ENCODE measurements at places on chromosomes 7 and 10. TPM values are rescaled to one million over a fixed set of nuclear protein-coding genes. Genes with fewer than 3 reads are reported as not detected.

- DNase-seq, result no peak
Measured at GRCh38 chr7:42247301-42247700, 10.3 kb upstream of the GLI3 start.

The EVX1 gene
- polyA plus RNA-seq, result 0.07 TPM

DNA sequence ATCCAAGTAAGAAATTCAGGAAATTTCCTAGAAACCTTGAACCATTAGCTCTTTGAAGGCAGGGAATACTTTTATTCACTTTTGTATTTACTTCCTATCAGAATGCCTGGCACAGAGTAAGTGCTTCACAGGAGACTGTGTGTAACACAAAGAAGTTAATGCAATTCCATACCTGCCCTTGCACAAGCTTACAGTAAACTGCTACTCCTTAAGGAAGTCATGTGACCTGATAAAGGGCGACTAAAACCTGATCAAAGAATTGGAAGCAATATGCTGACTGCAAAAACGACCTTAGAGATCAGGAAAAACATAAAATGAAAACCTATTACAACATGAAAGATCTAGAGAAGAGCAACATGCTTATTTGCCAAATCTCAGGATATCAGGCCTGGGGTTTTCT lies 178.2 kb upstream of the HPS1 start:
- DNase-seq, result no peak

DNA sequence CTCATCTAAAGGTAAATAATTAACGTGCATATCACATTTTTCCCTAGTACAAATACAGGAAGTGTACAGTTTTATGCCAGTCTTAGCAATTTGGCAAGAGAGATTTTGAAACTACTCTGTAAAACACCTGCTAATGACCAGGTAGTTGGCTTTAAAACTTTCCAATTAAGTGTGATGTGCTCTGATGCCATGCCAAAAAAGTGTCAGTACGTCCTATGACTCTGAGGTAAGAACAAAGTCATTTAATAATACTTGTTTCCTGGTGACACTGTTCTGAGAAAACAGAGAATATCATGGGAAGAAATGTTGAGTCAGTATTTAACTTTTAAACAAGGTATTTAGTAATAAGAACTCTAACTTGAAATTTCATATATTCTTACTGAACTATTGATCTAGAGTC lies 9.6 kb downstream of the PDZD8 start:
- no peak for DNase-seq

- DNase-seq, result no peak
Measured at GRCh38 chr10:77188000-77188395, 449.6 kb downstream of the KCNMA1 start.

The HOXA11 gene
- polyA plus RNA-seq, result 32.2 TPM

DNA sequence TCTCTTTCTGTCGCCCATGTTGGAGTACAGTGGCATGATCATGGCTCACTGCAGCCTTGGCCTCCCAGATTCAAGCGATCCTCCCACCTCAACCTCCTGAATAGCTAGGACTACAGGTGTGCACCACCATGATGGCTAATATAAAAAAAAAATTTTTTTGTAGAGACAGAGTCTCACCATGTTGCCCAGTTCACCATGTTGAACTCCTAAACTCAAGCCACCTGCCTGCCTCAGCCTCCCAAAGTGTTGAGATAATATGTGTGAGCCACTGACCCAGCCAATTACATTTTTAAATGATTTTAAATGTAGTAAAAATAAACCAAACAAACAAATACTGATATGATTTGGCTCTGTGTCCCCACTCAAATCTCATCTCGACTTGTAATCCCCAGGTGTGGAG lies 101.7 kb upstream of the LEP start:
- no peak for DNase-seq

DNA sequence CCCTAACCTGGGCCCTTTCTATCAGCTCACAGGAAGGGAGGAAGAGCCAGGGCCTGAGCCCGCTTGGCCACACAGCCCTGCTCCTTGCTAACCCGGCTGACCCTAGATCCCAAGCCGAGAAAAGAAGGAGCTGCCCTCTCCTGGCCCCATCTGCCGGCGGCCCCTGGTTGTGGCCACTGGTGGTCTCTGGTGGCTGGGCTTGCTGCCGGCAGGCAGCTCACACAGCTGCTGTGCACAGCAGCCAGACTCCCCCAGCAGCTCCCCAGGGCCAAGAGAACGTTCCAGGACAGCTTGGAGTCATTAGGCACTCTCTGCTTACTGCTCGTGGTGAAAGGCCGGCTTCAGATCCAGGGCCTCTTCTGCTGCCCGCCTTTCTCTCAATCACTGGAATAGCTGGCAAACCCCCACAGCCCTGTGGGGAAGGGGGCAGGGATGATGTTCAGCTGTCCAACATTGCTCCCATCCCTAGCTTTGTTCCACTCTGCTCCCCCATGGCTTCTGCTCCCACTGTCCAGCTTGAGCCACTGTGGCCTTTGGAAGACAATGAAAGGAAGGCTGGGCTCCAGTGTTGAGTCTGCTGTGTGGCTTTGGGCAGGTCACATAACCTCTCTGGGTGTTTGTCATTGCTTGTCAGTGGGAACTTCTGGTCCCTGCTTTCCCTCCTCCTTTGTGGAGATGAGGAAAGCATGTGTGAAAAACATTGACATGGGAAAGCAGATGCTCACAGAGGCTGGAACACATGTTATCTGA lies 35.4 kb upstream of the COL13A1 start:
- no peak for DNase-seq

The AMPH gene
- 20.0 TPM for polyA plus RNA-seq

DNA sequence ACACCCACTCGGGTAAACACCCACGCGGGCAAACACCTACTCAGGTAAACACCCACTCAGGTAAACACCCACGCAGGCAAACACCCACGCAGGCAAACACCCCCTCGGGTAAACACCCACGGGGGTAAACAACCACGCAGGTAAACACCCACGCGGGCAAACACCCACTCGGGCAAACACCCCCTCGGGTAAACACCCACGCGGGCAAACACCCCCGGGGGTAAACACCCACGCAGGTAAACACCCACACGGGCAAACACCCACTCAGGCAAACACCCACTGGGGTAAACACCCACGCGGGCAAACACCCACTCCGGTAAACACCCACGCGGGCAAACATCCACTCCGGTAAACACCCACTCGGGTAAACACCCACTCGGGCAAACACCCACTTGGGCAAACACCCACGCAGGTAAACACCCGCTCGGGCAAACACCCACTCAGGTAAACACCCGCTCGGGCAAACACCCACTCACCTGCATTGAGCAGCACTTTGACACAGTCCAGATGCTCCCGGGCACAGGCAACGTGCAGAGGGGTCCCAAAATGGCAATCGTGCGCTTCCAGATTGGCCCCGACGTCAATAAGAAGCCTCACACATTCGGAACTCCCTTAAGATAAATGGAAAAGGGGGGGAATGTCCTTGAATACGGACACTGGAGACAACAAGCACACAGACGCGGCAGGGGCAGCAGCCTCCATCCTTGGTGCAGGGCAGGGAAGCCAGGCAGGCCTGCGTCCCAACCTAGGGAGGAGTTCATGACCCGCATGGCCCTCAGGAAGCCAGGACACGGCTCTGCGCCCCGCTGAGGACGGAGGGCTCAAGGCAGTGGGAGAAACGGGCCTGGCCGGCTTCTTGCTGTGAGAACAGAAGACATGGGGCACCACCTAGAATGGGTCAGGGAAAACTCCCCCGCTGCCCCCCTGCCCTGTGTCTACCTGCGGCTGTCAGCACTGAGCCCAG lies 17.6 kb downstream of the ASB13 start:
- DNase-seq, result no peak

All from left kidney (tissue), 8 donors.